ENCODE measurements at places on chromosomes 4 and X.
A peak's percentile ranks its signal among the peaks of the same experiment; 100 is the strongest.

GRCh38 chr4:65661471-65661870 lies 8.8 kb downstream of the EPHA5 start:
- no peak for DNase-seq

DNA sequence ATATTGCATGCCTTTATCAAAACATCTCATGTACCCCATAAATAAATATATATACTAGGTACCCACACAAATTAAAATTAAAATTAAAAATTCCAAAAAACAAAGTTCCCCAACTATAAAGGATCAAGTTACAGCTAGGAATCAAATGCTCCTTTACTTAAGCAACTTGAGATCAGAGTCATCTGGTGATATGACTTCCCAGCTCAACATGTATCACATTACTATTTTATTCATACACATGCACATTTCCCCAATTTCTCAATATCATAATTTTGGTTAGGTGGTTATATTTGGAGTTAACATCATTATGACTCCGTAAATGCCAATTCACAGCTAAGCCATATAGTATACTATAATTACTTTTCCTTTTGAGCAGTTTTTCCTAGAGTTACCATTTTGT lies 60.9 kb downstream of the CLOCK start:
- no peak for DNase-seq

GRCh38 chr4:83276299-83277040 lies 8.1 kb downstream of the COQ2 start:
- no peak for DNase-seq

DNA sequence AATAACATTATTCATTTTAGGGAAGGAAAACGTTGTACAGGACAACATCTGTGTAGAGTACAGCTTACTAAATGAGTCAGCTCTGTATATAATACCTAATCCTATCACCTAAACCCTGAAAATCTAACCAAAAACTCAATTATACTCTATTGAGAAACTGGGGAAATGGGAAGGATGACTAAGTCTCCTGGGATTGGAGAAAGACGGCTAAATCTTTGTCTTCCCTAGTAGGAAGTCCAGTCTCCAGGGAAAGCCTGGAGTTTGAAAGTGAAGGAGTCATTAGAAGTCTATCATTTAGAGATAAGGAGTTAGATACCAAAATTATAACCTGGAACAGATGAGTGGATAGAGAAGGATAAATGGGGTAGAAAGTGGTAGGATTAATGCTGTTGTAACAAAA lies 286.5 kb downstream of the STK32B start:
- DNase-seq = no peak

DNA sequence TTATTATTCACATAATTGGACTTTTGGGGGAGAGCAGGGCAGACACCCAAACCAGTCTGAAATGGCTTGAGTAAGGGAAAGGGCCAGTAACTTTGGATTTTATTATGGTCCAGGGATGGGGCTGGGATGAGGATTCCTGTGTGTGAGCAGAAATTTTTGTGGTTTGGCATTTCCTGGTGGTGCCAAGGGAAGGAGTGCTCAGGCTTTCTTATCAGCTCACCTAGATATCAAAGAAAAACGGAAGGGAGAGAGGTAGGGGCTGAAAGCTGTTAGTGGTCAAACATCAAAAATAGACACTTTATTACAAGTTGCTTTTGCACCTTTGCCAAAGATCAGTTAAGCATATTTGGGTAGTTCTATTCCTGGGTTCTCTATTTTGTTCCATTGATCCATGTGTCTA lies 128.5 kb upstream of the DIPK2B start:
- DNase-seq = no peak

DNA sequence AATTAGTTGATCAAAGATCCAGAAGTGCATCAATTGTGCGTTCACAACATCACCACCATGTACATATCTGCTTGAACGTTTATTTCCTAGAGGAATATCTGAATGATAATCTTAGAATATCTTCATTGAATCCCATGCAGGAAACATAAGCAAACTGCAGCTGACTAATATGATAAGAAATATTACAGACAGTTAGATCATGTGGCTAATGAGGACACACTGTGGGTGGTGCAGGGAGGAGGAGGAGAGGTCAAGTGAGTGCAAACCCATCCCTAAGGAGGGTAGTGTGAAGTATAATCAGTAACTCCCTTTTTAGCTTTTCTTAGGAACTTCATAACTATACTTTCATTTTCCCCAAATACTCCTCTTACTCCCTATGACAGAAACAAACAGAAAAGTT lies 58.3 kb upstream of the HPGD start:
- no peak for DNase-seq

DNA sequence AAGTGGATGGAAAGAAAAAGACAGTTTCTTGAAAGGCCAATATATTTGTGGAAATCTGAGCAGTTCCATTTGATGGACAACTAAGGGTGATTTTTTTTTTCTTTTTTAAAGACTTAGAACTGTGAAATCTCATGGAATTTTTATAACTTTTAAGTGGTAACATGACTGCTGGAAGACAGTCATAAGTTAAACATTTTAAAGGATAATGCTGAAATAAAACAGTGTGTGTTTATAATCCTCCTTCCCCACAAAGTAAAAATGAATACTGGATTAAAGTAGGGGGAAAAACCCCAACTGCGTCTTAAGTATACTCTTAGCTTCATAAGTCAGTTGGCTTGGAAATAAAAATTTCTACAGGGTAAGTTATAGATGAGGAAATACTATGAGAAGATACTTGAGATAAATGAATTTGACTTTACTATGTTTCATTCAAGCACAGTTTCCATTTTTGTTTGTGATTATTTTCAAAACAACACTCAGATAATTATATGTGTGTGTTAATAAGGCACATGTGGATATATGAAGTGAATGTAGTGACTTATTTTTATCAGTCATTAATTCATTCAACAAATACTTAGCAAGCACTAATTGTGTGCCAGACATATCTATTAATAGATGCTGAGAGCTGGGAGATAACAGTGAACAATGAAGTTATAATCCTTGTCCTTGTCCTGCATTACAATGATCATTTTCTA lies 129.2 kb upstream of the ETNPPL start:
- DNase-seq = no peak

- no peak for DNase-seq
Measured at GRCh38 chrX:38816155-38816554, 14.9 kb downstream of the MID1IP1 start.

DNA sequence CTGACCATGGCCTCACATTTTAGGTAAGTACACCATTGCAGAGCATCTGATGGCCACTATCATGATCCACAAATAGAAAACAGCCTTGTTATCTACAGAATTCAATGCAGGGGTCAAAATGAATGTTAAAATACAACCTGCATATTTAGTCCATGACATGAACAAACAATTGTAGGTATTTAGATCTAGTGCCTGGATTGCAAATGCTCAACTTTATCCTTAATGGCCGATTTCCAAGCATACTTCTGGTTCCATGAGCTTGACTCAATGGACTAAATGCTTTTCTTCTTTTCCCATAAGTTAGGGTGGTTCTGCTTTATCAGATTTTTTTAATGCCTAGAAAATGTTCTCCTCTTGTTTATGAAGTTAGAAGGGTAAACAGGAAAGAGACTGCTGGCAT lies 139.2 kb upstream of the TTC29 start:
- no peak for DNase-seq

GRCh38 chr4:150867148-150867547 lies 147.9 kb downstream of the LRBA start:
- peak; percentile 23 for DNase-seq

DNA sequence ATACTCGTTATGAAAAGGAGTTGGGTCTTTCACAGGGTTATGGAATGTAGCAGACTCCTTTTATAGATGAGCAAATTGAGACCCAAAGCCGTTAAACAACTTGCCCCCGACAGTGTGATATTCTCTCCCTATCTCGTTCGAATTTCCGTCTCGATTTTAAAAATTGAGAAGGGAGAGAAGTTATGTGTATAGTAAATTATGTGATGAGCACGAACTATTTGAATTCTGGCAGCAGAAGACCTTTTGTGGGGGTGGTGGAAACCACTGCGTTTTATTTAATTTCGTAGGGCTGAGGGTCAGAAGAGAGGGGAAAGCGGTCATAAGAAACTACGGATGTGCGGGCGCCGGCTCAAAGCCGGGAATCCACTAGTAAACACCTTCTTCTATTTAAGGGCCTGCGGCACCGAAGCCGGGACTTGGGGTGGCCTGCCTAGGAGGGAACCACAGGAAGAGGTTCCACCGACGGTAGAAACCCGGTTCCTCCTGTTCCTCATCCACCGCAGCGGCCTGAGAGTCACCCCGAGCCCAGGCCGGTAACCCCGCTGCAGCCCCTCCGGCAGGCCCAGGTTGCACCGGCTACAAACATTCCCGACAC lies 1.5 kb upstream of the DDX3X start:
- no peak for DNase-seq

DNA sequence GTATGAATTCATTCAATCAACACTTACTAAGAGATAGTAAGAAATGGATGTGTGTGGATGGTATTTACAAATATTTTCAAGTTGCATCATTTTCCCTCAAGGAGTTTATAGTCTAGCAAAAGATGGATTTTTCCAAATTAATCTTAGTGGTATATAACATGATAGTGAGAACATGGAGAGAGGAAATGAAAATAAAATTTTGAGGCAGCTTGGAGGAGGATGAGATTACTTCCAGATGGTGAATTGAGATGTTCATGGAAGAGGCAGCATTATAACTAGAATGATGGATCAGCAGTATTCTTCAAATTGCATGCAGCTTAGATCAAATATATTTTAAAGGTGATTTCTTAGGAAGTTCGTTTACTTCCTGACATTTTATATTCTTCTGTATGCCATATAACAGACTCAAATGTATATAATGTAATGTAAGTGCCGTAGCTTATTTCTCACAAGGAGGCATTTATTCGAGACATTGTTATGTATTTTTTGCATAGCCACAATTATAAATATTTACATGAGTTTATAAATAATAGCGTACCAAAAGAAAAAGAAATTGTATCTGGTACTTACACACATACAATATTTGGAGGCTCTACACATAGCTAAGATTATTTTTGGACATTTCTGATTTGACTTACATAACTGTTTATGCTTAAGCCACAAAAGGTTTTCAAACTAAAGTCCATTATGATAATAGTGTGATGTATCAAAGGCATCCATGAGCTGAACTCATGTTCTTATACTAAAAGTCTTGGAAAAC lies 439.4 kb downstream of the SPRY1 start:
- DNase-seq = no peak

DNA sequence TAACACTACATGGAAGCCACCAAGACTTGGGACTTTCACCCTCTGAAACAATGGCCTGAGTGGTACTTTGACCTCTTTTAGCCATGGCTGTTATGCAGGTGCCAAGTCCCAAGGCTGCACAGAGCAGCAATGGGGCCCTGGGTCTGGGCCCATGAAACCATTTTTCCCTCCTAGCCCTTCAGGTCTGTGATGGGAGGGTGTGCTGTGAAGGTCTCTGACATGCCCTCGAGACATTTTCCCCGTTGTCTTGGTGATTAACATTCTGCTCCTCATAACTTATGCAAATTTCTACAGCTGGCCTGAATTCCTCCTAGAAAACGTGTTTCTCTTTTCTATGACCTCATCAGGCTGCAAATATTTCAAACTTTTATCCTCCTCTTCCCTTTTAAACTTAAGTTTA lies 30.4 kb upstream of the ADGRA3 start:
- DNase-seq = no peak

DNA sequence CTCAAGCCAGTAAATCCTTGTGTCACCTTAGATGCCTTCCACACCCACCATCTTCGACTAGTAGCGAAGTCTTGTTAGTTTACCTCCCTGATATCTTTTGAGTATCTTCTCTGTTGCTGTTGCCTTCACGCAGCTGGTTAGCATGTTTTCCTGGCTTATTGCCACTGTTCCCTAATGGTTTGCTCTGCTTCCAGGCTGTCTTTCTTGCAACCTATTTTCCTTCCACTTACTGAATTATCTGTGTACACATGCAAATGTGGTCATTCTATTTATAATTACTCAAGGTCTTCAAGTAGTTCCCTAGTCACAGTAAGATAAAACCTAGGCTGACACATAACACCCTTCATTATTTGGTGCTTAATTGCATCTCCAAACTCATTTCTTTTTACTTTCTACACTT lies 89.5 kb downstream of the UGT8 start:
- DNase-seq = no peak

- no peak for DNase-seq
Measured at GRCh38 chr4:106160560-106160959, 155.4 kb downstream of the TBCK start.

GRCh38 chrX:13491061-13491460 lies 78.3 kb upstream of the EGFL6 start:
- DNase-seq = no peak

GRCh38 chrX:101219864-101220346 lies 319 bp downstream of the DRP2 start:
- no peak for DNase-seq

DNA sequence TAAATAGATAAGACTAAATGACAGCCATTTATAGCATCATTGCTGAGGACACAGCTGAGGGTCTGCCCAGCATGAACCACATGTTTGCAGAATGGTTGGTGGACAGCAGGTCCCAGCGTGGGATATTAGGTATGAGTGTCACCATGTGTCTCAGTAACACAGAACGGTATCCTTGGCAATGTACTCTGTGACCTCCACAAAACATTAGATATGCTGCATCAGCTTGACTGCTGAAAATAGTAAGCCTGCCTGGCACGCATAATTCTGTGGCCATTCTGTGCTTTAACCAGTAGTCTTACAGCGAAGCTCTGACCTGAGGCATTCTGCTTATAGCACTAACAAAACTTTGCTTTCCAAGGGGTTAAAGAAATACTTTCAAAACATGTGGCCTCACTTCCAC lies 32.0 kb downstream of the LIMCH1 start:
- DNase-seq = peak; percentile 18

- no peak for DNase-seq
Measured at GRCh38 chr4:171629182-171629581, 184.0 kb upstream of the GALNTL6 start.

- no peak for DNase-seq
Measured at GRCh38 chr4:56438766-56439165, 2.7 kb downstream of the PAICS start.

DNA sequence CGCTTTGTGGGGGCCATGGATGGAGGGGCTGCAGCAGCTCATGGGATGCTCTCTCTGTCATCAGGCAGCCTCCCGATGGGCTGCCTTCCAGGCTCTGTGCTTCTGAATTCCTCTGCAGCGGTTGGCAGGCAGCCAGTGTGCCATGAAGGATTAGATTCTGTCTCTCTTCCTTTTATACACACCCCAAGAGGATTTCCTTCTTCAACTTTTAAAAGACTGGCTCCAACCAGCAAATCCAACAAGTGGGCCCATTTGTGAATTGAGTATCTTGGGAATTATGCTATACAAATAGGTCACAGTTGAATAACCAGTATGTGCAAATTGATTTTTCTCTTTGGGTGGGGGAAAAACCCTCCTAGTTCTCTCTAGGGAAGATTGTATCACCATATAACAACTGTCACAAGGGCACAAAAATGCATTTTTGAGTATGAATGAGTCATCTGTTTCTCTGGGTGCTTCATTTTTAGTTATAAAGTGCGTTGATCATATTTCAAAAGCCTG lies 96.8 kb upstream of the FAT1 start:
- DNase-seq = no peak

DNA sequence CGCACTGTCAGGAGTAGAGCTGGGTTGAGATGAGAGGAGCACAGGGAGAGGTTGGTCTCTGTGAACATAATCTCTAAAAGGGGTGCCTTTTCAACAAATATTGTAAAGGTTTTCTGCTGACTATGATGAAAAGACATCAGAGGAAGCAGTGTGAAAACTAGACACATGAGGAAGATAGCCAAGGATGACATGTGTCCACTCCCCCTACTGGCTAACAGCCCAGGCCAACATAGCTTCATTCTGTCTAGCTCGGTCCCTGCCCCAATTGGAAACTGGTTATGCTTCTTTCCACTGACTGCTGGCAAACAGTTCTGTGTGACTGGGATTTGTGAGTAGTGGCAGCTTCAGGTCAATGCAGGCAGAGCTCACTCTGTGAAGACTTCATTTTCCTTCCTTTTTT lies 115.4 kb upstream of the ESX1 start:
- DNase-seq = no peak
